Foreskin fibroblast (primary cell): ENCODE measurements at places on chromosomes 3 and 15.

GRCh38 chr15:26773067-26773877 lies 406 bp upstream of the GABRB3 start:
- peak; percentile 23 for DNase-seq

- no peak for DNase-seq
These were observed 167.1 kb upstream of the WNT5A start for GRCh38 chr3:55654123-55654760.

- DNase-seq, result no peak
These were observed 111.3 kb upstream of the SLC7A14 start for GRCh38 chr3:170697131-170697530.

GRCh38 chr3:7211740-7212139 lies 350.8 kb downstream of the GRM7 start:
- no peak for DNase-seq

DNA sequence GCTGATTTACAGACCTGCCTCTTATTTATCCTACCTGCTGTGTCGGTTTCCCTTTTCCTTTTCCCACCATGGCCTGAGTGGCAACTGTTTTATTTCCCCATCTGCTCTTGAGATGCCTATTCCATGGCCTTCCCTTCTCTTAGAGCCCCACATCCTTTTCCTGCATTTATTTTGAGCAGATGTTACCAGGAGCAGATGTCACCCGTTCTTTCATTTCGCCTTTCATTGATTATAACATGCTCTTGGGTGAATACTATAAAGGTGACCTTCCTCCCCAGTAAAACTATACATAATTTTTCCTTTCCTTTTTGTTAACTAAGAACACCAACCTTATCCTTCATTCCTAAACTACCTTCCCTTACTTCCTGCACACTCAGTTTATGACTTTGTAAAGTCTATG lies 8.5 kb upstream of the P2RY1 start:
- DNase-seq, result no peak

DNA sequence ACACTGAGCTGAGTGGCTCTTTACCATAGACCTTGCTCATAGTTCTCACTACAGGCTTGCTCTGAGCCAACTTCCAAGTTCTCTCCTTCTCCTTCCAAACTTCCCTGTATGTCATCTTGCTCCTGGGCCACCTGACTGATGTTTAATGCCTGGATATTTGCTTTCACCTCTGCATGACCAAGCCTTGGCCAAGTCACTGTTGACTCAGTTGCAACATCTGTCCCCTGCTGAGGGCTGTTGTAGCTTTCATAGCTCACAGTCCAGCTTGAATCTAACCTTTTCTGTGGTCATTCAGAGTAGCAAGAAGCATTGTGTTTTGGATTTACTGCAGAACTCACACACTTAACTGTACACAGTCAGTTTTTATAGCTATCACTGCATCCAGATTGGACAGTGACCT lies 171.8 kb upstream of the ROPN1 start:
- no peak for DNase-seq

- DNase-seq, result no peak
These were observed 28.6 kb downstream of the PRR23E start for GRCh38 chr3:127221446-127222035.

DNA sequence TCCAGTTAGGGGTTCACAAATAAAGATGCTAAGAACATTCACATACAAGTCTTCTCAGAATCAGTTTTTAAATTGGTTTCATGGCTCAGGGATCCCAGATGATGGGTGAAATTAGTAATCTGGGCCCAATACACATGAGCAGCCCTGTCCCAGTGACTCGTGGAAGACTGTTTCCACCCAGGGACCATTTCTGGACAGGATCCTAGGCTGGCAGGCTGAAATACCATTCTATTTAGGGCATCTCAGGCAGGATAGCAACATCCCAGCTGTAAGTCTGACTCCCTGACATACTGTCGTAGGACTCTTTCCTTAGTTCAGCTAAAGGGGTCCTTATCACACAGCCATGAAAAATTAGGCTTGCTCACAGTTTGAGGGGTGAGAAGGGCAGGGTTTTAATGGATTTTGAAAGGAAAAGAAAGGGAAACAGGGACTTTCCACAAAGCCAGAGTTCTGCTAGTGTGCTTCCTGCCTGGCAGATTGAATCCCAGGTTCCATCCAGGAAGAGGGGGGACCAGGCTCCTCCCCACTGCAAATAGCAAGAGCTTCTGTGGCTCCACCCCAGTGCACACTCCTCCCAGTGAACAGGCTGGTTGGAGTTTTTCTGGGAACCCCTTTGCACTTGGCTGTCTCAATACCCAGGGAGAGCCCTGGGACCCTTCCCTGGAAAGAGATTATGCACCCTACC lies 41.3 kb upstream of the LYZL4 start:
- no peak for DNase-seq

DNA sequence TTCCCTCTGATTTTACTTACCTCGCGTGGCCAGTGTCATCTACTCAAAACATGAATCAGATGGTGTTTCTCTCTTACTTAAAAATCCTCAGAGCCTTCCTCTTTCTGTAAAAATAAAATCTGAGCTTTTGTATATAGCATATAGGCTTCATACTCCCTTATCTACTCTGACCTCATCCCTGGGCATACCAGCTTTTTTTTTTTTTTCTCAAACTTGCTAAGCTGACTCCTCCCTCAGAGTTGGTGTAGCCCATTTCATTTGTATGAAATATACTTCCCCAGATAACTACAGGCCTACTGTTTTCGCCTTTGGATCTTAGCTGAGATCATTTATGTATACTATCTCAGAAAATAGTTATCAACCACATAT lies 648.9 kb upstream of the ALCAM start:
- DNase-seq, result no peak

- no peak for DNase-seq
These were observed 36.3 kb upstream of the SH3BP5 start for GRCh38 chr3:15368561-15369135.

- DNase-seq, result peak; percentile 25
These were observed 94.0 kb downstream of the CORO2B start for GRCh38 chr15:68672781-68673205.

DNA sequence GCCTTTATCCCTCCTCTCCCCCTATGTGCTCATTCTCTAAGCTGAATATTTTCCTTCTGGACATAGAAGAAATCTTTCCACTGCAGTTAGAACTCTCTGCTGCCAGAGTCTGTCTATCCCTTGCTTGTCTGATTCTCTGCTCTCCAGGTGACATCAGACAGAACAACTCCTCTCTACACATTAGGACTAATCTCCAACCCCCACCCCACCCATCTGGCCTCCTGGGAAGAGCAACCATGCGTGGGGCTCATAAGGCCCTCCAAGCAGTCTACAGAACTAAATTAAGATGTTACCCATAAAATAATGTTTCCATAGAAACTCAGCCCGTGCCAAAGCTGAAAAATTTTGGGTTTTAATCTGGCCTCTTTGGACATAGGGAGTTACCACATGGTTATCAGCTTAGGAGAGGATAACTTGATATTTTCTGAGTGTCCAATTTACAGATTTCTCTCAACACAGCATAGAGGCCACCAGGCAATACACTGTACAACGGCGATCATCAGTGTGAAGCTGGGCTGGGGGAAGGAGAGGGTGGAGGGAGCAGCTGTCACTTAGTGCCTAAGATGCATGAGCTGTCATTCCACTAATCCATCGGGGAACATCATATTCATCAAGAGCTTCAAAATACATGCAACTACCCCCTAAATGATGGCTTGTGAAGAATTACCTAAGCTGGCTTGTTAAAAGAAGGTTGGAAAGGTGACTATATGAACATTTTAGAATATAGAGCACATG lies 199.4 kb downstream of the CLSTN2 start:
- DNase-seq, result no peak

- no peak for DNase-seq
These were observed 93.3 kb upstream of the BLM start for GRCh38 chr15:90623854-90624253.
